Renal cortical epithelial cell (primary cell): ENCODE measurements at places on chromosomes 1 and 21. TPM values are rescaled to one million over a fixed set of nuclear protein-coding genes. Genes with fewer than 3 reads are reported as not detected.

DNA sequence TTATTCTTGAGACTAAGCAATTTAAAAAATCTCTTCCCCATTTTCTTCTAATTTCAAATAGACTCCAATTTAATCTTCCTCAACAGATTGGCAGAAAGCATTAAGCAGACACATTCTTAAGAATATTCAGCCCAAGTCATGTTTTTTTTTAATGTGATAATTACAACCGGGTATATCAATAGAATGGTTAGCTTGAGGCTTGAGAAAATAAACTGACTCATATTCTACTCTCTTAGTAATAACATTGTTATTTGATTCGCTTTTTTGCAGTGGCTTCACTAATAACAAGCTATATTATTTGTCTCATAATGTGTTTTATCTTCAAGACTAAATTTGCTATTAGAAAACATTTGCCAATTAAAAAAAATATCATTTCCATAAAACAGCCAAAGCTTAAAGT lies 488.6 kb upstream of the RGS18 start:
- DNase-seq, result peak; percentile 26

DNA sequence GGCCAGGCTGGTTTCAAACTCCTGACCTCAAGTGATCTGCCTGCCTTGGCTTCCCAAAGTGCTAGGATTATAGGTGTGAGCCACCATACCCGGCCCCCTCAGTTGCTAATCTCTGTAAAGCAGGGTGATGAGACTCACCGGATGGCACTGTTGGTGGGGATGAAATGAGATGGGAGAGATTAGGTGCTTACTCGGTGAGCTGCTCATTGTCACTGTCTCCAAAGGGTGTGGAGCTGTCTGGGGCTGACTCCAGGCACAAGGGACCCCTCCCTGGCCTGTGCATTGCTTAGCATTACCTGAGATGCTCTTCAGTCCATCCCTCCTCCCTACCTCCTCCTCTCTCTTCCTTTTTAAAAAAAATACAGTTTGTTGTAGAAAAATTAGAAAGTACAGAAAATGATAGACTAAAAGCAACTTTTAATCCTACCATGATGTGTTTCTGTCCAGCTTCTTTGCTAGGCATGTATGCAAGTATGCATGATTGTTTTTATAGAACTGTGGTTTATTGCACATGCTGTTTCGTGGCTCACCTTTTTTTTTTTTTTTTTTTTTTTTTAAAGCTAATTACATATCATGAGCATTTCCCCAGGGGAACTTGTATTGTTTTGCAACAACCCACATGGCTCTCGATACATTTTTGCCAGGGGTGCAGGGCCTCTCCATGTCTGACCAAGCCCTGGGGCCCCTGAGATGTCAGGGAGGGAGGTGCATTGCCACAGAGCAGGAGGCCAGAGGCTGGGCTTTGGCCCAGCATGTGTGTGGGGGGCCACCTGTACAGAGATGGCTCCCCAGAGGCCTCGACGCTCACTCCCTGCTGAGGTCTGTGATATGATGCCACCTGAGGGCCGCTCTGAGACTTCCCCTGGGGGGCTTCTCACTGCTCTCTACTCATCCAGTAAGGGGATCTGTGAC lies 55.4 kb downstream of the ARHGEF10L start:
- no peak for DNase-seq

DNA sequence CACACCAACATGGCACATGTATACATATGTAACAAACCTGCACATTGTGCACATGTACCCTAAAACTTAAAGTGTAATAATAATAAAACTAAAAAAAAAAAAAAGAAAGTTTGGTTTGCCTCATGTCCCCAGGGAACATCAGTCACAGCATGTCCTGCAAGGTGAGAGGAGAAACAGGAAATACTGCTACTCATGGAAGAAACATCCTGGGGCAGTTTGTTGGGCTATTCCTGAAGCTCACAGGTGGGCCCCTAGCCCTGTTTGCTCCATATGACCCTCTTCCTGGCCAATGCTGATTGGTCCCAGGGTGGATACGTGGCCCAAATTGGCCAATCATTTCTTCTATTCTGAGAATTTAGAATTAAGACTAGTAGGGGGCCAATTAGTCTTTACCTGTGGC lies 103.4 kb upstream of the ADAR start:
- DNase-seq, result no peak

DNA sequence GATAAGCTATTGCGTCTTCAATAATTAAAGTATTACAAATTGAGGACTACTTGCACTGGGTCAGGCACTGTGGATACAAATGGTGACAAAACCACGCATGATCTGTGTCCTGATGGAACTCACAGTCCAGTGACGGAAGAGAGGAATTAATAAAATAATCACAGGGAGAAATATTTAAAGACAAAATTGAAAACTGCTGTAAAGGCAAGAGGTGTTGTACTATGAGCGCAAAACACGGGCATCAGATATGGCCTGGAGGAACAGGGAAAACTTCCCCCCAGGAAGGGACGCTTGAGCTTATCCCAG lies 16.6 kb upstream of the SLAMF6 start:
- no peak for DNase-seq

GPBP1L1 gene
- 126 and 140 TPM in 2 replicates for total RNA-seq

CELA3A gene
- not detected in 2 replicates for total RNA-seq

NPHS2 gene
- total RNA-seq, result not detected in 2 replicates
